T-helper 2 cell (primary cell): ENCODE measurements at places on chromosomes 12 and 14.

DNA sequence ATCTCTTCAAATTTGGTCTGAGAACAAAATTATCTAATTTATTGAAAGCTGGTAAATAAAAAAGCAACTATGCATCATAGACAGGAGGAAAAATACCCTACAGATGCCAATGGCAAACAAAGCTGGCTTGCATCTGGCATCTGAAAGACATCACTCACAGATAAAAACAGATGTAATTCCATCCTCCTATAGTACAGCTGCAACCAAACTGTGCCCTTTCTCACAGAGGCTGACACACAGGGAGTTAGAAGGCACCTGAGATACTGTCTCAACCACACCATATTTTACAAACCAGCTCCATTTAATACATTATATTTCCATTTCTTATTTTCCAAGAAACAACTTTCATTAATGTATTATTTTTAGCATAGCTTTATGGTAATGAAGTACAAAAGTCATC lies 39.4 kb downstream of the DUSP16 start:
- no peak for DNase-seq

DNA sequence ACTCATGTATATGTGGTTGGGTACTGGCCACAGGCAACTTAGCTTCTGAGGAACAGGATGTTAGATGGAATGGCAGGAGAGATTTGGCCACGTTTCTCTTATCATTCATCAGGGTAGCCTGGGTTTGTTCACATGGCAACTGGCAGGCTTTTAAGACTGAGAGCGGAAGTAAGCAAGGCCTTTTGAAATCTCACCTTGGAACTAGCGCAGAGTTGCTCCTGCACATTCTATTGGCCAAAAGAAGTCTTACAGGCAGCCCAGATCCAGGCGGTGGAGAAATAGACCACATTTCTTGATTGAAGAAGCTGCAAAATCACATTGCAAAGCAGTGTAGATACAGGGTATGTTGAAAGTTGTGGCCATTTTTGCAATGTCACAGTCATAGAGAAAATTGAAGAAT lies 3.7 kb downstream of the CLEC4A start:
- no peak for DNase-seq

DNA sequence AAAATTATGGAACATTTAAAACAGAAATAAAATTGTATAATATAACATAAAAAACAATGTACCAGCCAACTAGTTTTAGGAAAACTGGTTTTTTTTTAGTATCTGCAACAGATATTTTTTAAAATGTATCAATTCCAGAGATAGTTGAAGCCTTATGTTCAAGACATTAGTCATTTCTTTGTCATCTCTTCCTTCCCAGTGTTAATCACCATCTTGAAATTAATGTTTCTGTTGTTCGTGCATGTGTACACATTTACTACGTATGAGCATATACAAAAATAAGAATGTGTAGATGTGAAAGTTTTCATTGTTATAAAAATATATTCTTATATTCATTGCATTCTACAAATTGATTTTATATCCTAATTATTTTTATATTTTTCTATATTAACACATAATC lies 1062.1 kb downstream of the SLC6A15 start:
- DNase-seq: no peak

GRCh38 chr12:41530441-41530840 lies 342.3 kb downstream of the PDZRN4 start:
- no peak for DNase-seq

GRCh38 chr14:32565256-32565655 lies 236.2 kb downstream of the AKAP6 start:
- no peak for DNase-seq

DNA sequence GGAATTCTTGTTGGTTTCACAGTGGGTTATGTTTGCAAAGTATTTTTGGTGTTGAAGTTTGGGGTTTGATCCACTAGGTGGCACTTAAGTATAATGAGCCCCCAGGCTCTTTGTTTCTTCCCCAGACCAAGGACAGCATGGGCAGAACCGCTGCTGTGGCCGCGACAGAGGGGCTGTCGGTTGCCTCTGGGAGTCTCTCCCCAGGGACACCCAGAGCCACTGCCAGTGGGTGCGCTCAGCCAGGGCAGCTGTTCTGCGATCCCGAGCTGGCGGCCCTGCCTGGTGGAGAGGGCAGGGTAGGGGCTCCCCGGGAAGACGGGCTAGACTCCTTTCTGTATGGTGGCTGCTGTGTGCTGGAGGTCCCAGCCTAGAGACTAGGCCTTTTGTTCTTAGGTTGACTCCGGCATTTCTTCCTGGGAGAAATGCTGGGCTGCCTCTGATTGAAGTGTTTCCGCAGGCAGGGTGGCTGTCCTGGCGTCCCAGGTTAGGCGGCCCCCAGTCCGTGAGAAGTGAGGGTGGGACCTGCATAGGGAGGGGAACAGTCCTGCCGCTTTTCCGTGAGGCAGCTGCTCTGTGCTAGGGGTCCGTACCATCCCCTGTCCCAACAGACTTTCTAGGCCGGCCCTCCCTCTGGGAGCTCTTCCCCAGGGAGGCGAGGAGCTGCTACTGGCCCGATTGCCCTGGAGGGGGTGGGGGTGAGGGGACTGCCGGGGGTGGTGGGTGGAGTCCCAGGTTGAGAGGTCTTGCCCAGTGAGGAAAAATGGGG lies 253.1 kb upstream of the PELI2 start:
- DNase-seq: no peak

DNA sequence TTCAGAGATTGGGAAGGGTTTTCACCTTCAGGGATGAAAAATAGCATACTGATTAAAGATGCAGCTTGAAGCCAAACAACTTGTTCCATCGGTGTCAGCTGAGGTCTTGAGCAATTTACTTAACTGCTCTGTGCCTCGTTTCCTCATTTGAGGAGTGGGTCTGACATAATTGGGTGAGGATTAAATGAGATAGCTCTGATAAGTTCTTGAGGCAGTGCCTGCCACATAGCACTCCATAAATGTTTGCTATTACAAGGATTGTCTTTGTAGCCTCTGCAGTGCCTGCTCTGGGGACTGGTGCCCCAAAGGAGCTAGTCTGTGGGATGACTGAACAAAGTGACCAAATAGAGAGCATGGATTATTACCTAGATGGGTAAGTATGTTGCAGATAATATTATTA lies 50.6 kb downstream of the ATP23 start:
- no peak for DNase-seq

- DNase-seq: no peak
Measured at GRCh38 chr14:54206516-54206915, 190.3 kb upstream of the CDKN3 start.

DNA sequence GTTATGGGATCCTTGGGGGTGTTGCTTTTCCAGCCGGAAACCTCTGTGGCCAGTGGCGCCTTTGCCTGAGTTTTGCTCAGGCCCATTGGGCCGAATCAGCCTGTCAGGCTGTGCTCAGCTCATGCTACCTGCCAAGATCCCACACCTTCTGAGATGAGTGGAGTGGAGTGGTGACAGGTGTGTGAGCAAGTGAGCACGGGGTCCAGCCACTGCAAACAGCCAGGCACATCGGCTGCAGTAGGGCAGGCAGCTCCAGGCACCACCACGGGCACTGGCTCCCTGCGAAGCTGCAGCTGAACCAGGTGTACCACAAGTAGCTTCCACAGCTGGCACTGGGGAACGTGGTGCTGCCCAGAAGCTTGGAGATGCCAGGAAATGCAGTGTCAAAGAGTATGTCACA lies 21.1 kb upstream of the WDR89 start:
- no peak for DNase-seq

DNA sequence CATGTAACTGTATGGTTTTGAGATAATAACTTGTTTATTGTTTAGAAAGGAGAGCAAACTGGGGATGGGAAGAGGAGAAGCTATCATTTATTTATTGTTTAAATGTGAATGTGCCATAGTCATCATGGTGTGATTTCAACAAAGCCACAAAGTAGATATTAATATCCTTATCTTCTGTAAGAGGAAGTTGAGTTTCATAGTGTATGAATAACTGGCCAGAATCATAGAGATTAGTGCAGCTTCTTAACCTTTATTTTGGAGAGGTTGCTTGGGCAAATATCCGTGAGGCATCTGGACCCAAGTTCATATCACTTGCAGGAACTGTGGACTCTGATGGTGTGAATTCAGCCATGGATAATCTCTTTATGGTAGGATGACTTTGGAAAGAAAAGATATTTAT lies 26.8 kb upstream of the LYZ start:
- DNase-seq: no peak

DNA sequence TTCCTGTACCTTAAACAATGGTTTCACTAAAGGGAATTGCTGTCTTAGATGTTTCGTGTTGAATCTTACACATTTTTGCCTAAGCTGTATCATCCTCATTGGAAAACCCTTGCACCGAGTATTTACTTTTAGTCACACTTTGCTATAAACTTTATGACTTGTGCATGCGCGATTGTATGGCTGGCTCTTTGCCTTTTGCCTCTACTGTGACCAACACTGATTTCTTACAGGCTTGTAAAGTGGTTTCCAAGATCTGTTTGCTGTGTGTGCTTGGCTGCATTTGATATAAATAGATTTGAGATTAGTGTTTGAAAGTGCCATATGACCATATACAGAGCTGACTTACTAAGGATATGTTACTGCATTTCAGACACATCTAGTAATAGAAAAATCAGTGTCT lies 40.5 kb downstream of the RASSF3 start:
- no peak for DNase-seq

GRCh38 chr12:66776974-66777373 lies 98.1 kb upstream of the GRIP1 start:
- no peak for DNase-seq

DNA sequence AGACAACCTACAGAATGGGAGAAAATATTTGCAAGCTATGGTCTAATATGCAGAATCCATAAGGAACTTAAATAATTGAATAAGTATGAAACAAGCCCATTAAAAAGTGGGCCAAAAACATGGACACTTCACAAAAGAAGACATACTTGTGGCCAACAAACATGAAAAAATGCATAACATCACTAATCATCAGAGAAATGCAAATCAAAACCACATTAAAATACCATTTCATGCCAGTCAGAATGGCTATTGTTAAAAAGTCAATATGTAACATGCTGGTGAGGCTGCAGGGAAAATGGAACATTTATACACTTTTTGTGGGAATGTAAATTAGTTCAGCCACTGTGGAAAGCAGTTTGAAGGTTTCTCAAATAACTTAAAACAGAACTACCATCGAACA lies 945.4 kb upstream of the FLRT2 start:
- no peak for DNase-seq

- no peak for DNase-seq
Measured at GRCh38 chr14:105091054-105091516, 25.9 kb upstream of the GPR132 start.

GRCh38 chr12:56661560-56661959 lies 15.8 kb upstream of the ATP5F1B start:
- no peak for DNase-seq

DNA sequence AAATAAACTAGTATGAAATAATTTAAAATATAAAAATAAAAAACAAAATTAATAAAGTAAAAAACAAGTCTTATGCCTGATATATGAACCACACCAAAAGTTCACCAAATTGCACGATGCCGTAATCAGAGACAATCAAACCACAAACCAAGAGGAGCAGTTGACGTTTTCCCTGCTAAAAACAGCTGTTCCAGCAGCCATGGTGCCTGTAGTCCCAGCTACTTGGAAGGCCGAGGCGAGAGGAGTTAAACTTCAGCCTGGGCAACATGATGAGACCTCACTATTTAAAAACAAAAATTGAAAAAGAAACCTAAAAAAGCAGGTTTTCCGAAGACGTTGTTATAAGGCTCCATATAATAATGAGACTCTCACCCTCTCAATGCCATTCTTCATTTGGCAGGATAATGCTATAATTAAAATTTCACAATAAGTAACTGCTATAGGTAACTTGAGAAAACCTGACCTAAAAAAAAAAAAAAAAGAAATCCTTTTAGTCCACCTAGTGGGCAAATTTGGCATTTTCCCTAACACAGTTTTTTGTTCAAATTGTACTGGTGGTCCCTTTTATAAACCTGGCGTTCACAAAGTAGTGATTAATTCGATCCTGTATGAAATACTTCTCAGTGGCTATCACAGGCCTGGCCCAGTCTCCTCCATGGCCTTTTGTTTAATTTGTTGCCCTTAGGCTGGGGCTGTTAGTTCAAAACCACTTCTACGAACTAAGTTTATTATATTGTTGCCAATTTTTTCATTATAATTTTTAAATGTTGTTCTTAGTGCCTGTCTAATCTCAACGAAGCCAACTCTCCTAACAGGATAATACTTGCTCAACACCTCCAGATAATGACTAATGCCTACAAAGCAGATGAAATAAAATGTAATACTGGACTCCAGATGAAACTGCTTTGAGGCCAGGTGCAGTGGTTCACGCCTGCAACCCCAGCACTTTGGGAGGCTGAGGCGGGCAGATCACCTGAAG lies 62.1 kb downstream of the TNFAIP2 start:
- no peak for DNase-seq

DNA sequence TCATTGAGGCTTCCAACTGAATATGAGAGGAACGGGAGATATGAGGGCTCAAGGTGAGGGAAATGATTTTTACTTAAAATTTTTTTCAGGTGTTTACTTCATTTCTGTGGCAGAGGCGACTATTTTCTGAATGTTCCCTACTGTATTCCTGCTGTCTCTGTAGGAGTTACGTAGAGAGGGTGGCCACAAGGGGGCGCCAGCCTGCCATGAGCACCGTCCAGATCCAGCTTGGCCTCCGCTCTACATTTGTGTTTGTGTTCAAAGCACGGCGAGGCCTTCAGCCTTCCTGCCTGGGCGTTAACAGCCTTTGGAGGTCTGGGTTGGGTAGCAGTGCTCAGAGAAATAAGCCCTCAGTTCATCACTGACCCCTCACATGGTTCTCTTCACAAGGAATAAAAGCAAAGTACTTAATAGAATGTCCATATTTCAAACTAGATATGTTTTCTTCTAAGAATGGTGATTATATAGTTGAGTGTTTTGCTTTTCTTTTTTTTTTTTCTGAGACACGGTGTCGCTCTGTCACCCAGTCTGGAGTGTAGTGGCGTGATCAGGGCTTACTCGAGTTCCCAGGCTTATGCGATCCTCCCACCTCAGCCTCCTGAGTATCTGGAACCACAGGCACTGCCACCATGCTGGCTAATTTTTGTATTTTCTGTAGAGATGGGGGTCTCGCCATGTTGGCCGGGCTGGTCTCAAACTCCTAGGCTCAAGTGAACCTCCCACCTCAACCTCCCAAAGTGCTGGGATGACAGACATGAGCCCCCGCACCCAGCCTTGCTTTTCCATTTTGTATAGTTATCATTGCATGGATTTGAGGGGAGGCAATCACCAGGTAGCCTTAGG lies 22.3 kb downstream of the CKB start:
- DNase-seq: peak; percentile 73

DNA sequence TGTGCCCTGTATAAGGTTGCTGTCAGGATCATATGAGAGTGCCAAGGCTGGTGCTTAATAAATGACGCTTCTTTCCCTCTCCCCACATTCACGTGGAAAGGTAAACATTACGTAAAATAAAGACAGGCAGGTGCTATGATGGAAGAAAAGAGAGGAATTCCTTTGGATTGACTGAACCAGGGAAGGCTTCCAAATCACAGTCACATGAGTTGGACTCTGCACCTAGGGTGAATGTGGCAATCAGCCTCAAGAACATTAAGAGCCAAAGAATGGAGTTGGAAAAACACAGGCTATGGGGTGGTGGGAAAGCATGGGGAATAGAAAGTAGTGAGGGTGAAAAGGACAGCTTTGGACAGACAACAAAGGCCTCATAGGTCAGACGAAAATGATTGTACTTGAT lies 473.1 kb downstream of the VRK1 start:
- no peak for DNase-seq

GRCh38 chr14:59274991-59275391 lies 86.5 kb downstream of the DAAM1 start:
- no peak for DNase-seq

GRCh38 chr14:84804895-84805294 lies 725.0 kb upstream of the FLRT2 start:
- no peak for DNase-seq

- DNase-seq: no peak
Measured at GRCh38 chr12:2268471-2269286, 215.9 kb downstream of the CACNA1C start.
